ENCODE measurements at places on chromosomes 13 and 19.

DNA sequence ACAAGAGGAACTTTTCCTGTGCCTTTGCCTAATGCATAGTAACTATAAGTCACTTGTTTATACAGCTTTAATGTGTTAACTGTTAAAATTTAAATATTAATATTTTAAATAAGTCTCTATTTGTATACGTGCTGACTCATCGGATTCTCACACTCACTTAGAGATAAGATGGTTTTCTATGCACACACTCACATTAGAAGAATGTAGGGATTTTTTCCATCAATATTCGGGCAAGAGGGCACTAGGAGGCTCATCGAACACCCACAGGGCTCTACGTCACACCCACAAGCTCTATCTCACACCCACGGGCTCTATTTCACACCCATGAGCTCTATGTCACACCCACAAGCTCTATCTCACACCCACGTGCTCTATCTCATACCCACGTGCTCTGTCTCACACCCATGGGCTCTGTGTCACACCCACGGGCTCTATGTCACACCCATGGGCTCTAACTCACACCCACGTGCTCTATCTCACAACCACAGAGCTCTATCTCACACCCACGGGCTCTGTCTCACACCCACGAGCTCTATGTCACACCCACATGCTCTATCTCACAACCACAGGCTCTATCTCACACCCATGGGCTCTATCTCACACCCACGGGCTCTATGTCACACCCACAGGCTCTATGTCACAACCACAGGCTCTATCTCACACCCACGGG, 73.4 kb downstream of the COL4A2 start:
- no peak for DNase-seq

- DNase-seq: no peak
These were observed 10.3 kb downstream of the NEK5 start for GRCh38 chr13:52118595-52118994.

- DNase-seq: no peak
These were observed 121.5 kb downstream of the FGF14 start for GRCh38 chr13:102280366-102280765.

DNA sequence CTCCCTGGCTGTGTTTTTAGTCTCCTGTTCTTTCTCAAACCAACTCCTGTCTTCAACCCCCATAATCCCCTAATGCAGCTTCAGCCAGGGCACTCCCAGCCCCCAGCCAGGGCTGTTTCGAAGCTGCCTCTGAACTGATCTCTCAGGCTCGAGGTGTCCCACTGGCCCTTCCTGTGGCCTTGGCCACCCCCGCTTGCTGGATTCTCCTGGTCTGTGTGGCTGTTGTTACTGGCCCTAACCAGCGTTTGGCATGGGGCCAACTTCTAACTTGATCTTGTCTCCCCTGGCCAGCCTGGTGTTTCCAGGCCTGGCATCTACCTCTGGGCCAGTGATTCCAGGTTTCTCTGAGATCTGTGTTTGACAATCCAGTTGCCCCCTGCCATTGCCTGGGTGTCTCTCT, 11.0 kb downstream of the XAB2 start:
- DNase-seq: no peak

GRCh38 chr13:98686270-98686669, 66.2 kb downstream of the SLC15A1 start:
- DNase-seq: no peak

- DNase-seq: no peak
These were observed 89.6 kb upstream of the PCDH8 start for GRCh38 chr13:52938065-52938464.
